ENCODE measurements at places on chromosomes 11 and 22.

DNA sequence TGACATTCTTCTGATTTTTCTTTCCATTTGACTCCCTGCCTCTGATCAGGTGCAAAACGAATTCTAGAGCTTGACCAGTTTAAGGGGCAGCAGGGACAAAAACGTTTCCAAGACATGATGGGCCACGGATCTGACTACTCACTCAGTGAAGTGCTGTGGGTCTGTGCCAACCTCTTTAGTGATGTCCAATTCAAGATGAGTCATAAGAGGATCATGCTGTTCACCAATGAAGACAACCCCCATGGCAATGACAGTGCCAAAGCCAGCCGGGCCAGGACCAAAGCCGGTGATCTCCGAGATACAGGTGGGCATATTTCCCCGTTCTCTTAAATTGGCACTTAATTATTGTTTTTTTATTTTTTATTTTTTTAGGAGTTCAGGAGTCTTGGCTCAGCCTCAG lies 15.4 kb downstream of the XRCC6 start:
- DNase-seq = no peak

- DNase-seq = no peak
Observed at GRCh38 chr11:315051-315481, 1.2 kb downstream of the IFITM1 start.

DNA sequence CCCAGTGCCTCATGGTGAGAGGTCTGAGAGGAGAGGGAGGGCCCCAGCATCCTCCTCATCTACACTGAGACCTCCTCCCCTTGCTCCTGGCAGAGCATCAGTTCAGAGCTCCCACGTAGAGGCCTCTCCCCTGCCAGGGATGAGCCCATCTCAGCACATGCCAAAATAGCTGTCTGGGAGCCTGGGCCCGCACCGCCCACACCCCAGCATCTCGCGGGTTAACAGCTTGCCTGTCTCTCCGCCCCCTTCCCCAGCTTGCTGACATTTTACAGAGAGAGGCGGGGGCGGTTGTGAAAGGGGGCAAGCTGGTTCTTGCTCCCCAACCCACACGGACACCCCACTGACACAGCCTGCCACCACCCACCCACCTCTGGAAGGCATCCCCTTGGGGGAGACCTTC lies 6.4 kb downstream of the DGKZ start:
- DNase-seq = no peak

DNA sequence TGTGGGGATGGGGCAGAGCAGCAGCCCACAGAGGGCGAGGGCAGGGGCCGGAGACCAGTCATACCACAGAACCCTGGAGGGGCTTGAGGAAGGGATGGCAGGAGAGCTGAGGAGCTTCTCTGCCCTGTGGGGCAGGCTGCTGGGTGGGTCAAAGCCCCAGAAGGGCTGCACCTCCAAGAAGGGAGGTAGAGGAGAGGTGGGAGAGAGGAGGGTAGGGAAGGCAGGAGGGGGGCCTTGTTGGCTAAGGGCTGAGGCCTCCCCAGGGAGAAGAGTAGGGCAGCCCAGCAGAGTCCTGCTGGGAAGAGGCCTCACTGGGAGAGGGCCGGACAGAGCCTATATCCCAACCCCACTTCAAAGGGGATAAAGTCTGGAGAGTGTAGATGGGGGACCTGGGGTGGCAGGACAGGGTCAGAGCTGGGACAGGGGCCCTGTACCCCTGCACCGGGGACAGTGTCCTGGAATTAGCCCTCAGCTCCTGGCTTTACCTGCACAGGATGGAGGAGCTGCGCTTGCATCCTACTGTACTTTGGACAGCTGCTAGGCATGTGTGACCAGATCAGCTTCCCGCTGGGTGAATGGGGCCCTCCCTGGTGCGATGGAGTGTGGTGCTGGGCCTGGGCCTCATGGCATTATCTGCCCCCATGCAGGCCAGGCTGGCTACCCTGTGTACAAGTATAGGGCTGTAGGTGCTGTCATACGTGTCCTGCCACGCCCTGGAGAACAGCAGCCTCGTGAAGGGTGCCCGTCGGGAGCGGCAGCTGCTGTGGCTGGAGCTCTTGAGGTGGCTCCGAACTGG lies 7.3 kb downstream of the DGCR6L start:
- no peak for DNase-seq

GRCh38 chr22:48057116-48057835 lies 1294.8 kb downstream of the TBC1D22A start:
- no peak for DNase-seq

DNA sequence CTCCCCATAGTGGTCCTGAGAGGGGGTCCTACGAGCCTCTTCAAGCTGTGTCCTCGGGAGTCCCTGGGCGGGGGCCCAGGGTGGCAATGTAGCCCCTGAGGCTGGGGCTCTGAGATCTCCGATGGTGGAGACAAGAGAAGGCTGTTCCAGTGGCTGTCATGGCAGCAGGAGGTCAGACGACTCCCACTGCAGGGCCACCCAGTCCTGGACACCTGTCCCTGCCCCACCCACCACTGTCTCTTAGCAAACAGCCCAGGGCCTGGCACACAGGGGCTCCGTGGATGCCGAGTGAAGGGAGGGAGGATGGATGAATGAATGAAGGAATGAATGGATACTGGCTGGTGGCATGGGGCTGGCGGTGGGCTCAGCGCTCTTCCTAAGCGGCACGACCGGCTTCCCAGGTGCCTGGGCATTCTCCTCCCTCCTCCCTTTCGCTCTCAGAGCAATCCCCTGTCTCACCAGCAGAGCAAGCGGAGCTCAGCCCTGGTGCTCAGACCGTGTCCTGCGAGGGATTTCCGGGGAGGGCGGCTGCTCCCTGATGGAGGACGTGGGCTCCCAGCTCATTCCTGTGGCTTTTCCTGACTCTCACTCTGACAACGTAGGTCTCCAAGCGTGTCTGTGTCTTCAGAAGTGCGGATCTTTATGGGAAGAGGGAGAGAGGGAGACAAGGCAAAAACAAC lies 1272.6 kb downstream of the BRD1 start:
- DNase-seq = no peak

DNA sequence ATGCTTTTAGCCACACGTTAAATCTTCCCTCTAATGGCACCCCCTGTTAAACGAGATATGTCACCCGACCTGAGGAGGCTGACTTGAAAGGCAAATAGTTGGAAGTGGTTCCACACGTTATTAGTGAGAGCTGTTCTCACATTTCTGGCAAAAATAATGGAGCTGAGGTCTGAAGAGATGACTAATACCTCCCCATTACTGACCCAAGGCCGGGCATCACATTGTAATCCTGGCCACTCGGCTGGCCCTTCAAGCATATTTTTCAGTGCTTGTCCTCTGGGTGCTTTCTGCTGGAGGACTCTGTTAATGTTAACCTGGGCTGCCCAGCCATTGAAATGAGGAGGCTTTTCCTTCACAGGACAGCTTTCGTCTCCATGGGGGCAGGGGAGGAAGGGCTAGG lies 260.0 kb upstream of the CADM1 start:
- no peak for DNase-seq

DNA sequence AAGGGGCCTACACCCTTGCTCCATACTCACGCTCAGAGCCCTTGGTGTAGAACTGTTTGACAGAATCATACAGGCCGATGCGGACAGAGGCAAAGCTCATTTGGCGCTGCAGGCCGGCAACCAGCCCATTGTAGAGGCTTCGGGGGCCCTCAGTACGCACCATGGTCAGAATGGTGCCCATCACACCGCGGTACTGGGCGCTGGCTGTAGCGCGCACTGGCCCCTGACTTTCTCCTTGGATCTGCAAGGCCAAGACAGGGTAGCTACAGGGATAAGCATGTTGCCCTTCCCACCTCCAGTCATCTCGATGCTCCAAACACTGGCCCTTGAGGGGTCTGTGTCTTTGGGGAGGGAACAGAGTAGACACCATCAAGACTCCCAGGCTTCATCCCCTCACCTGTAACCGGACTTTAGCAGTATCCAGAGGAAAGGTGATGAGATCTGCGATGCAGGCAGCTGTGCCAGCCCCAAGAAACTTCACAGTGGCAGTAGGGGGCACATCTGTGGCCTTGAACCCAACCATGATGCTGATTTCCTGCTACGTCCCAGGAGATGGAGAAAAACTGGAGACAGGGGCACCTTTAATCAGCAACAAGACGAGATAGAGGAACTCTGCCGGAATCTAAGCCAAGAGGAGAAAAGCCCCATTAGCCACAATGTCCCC lies 4.7 kb downstream of the UCP2 start:
- no peak for DNase-seq

DNA sequence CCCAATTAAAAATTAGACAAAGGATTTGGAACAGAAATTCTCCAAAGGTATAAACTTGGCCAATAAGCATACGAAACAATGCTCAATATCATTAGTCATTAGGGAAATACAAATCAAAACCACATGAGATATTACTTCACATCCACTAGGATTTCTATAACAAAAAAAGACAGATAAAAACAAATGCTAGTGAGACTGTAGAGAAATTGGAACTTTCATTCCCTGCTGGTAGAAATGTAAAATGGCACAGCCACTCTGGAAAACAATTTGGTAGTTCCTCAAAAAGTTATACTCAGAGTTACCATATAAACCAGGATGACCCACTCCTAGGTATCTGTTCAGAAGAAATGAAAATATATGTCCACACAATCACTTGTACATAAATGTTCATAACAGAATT lies 71.6 kb downstream of the RPL27A start:
- DNase-seq = no peak

DNA sequence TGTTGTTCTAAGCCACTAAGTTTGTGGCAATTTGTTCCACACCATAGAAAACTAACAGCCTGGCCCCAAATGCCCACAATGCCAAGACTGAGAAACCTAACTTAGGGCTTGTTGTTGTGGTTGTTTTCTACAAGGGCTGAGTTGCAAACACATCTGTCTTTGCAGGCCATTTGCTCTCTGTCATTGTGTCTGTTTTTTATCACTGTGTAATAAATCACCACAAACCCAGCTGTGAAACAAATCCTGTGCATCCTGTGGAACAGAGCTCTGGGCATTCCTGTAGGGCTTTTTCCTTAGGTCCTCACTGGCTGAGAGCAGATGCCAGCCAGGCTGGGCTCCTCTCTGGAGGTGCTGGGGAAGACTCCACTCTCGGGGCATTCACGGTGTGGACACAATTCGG lies 15.7 kb upstream of the SYT8 start:
- no peak for DNase-seq

DNA sequence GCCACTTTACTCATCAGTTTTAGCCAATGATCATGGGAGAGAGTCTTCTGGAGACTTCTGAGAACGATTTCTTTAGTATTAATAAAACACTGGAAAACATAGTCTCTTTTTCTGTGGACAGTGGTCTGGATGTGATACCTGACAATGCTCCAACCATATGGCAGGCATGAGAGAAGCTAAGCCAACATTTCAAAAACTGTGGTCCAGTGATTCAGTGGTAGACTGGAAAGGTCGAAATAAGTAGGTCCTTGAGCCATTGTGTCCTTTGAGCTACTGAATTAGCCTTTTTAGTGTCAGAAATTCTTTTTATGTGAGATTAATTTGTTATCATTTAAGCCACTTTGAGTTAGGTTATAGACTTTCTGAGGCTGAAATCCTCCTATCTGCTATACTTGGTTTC lies 197.7 kb upstream of the CTSC start:
- DNase-seq = no peak

- no peak for DNase-seq
Observed at GRCh38 chr22:46738647-46739093, 618 bp upstream of the CERK start.

GRCh38 chr11:59175091-59175501 lies 3.2 kb downstream of the DTX4 start:
- DNase-seq = no peak

DNA sequence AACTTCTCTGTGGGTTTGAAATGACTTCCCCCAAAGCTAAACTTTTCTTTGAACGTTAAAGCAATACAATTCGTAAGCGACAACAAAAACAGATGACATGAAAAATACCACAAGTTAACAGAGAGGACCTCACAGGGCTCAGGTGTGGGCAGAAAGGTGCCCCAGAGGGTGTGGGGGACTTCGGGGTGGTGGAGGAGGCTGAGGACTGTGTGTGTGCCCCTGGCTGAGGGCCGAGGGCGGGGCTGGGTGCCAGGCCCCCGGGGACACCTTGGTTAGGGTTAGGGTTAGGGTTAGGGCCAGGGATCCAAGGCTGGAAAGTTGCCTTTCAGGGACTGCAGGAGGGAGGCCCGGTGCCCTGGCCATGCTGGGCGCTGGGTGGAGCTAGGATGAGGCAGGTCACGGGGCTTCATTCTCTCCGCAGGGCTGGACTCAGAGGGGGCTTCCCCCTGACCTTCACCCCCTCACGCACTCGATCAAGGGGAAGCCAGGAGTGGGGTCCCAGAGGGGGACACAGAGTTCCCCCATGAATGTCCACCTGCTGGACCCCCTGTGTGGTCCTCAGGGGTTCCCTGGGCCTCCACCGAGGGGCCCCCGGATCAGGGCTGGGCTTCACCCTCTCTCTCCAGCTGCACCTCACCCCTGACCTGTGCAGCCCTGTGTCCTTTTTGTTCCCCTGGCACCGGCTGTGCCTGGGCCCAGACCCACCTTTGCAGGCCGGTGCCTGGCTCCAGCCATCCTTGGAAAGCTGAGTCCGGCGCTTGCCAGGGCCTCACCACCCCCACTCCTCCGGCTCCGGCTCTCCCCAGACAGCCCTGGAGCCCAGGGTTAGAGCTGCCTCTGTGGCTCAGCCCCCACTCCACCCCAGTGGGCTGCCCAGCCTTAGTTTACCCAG lies 7.0 kb downstream of the TNNI2 start:
- DNase-seq = peak; percentile 55

GRCh38 chr11:83608571-83608970 lies 322.4 kb upstream of the CCDC90B start:
- no peak for DNase-seq

DNA sequence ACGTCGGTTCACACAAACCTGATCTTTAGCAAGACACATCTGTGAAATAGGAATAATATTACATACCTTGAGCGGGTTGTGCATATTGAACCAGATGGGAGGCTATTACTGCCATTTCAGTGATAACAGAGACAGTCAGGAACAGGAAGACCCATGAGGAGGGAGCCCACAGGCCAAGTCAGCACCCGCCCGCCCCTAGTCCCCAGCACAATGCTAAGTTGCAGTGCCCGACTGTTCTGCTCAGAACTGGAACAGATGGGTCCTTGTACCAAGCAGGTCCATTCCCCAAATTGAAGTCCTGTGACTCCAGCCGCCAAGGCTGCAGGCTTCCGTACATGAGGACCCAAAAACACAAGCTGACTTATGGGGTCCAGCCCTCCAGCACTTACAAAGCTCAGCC lies 9.3 kb downstream of the CXCR5 start:
- no peak for DNase-seq

- DNase-seq = no peak
Observed at GRCh38 chr11:86623041-86623621, 49.3 kb downstream of the ME3 start.

GRCh38 chr22:32776397-32776796 lies 25.1 kb upstream of the TIMP3 start:
- no peak for DNase-seq

GRCh38 chr22:24503137-24503842 lies 8.2 kb downstream of the UPB1 start:
- DNase-seq = peak; percentile 65

GRCh38 chr11:26228778-26229177 lies 103.2 kb upstream of the ANO3 start:
- no peak for DNase-seq
